Skin of body (tissue), 3 donors: ENCODE measurements at places on chromosomes 5 and 9.
A peak's percentile ranks its signal among the peaks of the same experiment; 100 is the strongest.

DNA sequence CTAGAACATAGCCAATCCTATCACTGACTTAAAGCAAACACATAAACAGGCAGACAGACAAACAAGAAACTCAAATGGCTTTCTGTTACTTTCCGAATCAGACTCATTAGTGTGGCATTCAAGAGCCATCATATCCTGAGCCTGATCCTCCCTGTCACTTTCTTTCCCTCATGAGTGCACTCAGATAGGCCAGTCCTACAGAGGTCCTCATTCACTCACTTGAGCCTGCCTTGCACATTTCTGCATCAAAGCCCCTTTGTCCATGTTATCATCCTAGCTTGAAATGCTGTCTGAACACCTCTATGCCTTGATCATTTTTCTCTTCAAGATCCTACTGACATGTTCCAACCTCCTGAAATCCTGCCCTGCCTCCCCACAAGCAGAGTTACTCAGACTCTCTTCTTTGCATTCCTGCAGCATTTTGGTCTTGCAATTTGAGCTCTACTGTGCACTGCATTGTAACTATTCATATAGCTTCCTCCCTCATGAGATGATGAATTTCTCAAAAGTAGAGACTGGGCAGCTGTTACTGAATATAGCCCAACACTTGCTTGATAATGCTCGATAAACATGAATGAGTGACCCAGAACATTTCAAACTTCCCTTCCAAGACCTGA is 126.9 kb downstream of the PALM2AKAP2 start:
- no peak for DNase-seq

DNA sequence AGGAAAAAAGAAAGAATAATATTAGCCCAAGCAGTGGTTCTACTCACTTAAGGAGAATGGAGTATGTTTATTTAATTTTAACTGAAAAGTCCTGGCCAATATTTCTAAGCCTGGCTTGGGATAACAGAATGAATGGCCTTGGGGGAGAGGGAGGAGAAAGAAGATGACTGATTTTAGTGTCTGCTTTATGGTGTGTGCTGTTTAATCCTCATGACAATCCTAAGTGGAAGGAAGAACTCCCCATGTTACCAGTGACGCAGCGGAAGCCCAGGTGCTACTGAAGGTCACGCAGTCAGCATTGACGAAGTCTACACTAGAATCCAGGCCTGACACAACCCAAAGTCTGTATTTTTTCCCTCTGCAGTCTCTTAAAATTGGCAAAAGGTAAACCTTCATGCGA is 50.5 kb downstream of the PALM2AKAP2 start:
- no peak for DNase-seq

DNA sequence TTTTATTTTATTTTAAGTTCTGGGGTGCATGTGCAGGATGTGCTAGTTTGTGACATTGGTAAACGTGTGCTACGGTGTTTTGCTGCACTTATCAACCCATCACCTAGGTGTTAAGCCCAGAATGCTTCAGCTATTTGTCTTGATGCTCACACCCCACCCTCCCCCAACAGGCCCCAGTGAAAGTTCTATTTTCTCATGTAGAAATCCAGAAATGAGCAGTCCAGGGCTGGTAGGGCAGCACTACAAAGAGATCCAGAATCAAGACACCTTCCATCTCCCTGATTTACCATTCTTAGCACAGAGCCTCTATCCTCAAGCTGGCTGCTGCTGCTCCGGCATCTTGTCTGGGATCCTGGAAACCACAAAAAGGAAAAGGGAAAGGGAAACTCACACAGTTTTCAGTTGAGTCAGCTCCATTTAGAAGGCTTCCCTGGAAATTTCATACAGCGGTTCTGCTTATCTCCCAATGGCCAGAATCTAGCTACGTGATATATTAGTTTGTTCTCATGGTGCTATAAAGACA is 85.4 kb upstream of the SMARCA2 start:
- DNase-seq, result no peak

DNA sequence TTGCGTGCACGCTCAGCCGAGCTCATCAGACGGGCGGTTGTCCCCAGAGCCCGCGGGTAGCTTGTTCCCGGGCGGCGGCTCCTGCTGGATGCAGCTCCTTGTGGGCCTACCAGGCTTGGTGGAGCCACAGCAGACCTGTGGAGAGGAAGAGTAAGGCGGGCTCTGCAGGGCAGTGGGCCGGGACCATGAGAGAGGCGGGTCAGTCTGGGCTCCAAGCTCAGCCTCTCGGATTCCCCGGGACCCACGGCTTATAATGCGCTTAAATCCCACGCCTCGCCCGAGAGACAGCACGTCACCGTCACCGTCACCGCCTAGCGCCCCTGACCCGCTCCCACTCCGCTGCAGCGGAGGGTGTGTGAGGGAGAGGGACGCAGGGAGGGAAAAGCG is 1.9 kb upstream of the ANKRD18A start:
- no peak for DNase-seq

- DNase-seq, result no peak
Observed at GRCh38 chr9:95770653-95771131, 104.8 kb upstream of the ERCC6L2 start.

GRCh38 chr9:124733964-124734740 is 37.0 kb downstream of the NR6A1 start:
- DNase-seq, result no peak

- peak; percentile 88 for DNase-seq
Observed at GRCh38 chr5:126776499-126777256, at the start of gene LMNB1. LMNB1 (plus strand) TSS chr5:126777136; CDS start chr5:126777509, 373 bp downstream.

GRCh38 chr5:17216176-17216973 is 1.1 kb upstream of the BASP1 start:
- peak; percentile 79 for DNase-seq

GRCh38 chr9:105064248-105065097 is 136.5 kb upstream of the ABCA1 start:
- DNase-seq, result peak; percentile 84

GRCh38 chr9:129875687-129876395 is 40.6 kb downstream of the USP20 start:
- DNase-seq, result no peak

DNA sequence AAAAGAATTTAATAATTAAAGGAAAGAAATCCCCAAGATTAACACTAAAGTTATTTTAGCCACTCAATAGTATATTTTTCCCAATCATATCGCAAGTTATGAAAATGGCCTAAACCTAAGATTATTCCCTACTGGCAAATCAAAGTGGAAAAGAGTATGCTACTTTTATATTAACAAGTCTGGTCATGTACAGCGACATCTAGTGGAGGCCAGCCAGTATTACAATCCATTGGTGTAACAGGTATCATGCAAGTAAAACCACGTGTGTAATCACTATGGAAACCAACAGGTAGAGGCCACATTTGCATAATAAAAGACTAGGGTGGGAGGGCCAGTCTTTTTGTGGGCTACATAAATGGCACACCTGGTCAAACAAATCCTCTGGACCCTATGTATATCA is 976.4 kb upstream of the CDH9 start:
- DNase-seq, result no peak

- DNase-seq, result no peak
Observed at GRCh38 chr5:15080219-15080618, 208.6 kb upstream of the ANKH start.

DNA sequence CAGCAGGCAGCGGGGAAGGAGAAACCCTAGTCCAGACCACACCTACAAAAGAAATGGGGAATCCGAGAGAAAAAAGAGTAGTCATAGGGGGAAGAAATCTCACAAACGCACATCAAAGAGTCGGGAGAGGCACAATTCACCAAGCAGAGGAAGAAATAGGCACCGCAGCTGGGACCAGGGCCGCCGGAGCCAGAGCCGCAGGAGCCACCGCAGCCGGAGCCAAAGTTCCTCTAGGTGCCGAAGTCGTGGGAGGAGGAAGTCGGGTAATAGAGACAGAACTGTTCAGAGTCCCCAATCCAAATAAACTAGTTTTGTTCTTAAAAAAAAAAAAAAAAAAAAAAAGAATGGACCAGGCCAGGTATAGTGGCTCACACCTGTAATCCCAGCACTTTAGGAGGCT is 29.3 kb downstream of the REEP5 start:
- DNase-seq, result no peak

DNA sequence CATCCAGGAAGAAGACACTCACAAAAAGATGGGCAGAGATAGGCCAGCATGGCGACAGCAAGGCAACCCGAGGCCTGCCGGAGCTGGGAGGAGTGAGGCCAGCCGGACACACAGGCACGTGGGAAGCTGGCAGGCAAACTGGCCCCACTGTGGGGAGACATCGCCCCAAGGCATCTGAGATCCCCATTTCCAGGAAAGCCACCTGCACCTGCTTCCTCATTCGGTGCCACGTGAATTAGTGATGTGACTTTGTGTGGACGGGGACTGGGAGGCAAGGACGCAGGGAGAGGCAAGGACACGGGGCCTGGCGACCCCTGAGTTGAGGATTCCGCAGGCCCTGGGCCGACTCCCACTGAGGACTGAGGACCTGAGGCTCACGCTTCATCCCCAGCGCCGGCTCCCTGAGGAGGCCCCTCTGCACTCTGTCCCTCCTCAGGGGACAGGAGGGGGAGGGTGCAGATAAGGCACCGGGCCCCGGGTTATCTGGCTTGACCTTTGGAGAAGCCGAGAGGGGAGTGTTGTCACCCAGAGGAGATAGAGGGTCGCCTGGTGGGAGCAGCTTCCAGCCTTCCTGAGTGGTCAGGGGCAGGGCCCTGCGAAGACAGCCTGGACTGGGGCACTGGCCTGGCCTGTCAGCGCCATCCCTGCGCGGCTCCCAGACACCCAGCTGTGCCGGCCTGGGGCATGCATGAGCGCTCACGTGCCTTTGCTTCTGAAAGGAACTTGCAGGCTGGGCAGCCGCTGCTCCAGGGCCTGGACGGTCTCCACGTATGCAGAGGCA is 39.7 kb downstream of the NDUFS6 start:
- no peak for DNase-seq

DNA sequence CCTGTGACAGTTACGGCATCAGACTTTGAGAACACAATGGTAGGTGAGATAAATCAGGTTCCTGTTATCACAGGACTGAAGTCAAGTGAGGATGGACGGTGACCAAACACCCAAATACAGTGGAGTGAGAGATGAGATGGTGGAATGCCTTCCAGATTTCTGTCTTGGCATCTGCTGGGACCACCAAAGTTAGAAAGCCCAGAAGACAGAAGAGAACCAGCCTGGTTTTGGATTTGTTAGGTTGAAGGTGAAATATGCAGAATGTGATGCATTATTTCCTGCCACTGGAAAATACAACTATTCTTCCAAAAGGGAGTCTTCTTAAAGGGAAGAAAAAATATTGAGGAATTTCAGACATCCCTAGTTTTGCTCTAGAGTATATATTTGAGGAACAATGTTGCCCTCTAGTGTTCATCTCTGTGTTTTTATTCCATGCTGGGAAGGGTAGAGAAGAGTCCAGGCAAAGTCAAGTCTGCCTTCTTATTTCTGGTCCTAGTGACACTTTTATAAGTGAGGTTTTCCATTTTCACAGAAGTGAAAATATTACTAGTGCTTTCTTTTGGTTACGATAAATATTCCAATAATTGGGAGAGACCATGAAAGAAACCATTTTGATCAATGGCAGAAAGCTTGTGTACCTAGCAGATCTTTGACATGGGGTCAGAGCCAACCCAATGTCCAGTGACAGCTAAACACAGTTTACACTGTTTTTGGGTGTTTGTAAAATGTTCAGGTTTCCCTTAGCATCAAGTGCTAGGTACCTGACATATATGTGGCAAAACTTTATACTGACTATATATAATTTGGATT is 142.3 kb upstream of the ANKH start:
- DNase-seq, result peak; percentile 37

- DNase-seq, result peak; percentile 35
Observed at GRCh38 chr9:134328841-134329575, 2.8 kb downstream of the RXRA start.
